ENCODE measurements at places on chromosomes 16 and 17.

DNA sequence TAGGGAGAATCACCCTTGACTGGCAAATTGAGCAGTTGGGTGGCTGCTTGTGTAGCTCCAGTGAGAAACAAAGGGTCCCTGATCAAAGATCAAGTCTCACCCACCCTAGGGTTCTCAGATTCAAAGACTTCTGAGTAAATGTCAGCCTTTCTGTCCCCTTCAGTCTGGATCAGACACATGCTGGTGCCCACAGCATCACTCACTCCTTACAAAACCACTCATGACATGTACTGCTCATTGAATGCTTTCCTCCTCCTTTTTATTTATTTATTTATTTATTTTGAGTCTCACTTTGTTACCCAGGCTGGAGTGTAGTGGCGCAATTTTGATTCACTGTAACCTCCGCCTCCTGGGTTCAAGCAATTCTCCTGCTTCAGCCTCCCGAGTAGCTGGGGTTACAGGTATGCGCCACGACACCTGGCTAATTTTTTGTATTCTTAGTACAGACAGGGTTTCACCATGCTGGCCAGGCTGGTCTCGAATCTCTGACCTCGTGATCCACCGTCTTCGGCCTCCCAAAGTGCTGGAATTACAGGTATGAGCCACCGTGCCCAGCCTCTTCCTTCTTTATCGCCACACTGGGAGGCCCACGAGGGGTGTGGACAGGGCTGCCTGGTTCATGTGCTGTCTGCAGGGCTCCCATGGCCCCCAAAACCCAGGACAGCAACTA, 462.0 kb upstream of the MAF start:
- no peak for DNase-seq

DNA sequence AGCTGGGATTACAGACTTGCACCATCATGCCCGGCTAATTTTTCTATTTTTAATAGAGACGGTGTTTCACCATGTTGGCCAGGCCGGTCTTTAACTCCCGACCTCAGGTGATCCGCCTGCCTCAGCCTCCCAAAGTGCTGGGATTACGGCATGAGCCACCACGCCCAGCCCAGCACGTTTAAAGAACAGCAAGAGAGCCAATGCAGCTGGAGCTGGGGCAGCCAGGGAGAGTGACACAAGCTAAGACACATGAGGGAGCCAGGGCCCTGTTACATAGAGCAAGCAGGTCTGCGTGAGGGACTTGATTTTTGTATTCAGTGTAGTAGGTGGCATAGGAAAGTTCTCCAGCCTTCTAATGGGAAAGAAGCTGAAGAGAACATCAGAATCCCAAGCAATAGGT, 21.7 kb upstream of the GOSR2 start:
- DNase-seq = no peak

- no peak for DNase-seq
Measured at GRCh38 chr17:72406498-72406897, 285.7 kb downstream of the SOX9 start.

DNA sequence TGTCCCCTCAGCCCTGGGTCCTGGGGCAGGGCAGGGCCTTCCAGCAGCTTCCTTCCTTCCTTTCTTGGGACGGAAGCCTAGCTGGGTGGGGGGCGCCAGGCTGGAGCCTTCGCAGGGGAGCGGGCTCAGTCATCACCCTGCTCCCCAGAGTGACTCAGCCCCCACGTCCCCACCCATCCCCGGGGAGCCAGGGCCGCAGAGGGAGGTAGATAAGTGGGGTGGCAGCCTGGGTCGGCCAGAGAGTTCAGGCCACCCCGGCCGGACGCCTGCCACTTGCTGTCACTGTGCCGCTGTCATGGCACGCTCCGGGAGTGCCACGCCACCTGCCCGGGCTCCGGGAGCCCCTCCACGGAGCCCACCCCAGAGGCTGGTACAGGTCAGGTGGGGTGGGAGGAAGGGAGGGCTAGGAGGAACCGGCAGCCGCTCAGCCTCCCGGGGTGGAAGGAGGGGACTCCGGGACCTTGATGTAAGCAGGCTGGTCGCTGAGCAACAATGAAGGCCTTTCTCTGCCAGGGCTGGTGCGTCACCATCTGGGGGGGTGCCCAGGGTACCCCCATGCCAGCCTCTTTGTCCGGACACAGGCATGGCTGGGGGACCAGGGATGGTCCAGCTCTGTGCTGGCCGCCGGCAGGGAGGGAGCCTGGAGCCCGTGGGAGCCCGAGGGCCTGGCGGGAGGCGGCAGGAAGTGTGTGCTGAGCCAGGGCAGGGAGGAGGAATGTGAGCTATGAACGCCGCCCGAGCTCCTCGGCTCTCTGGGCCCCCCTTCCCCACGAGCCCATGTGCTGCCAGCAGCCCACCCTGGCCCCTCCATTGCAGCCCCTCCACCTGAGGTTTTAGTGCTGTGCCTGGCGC, 6.6 kb downstream of the NHERF2 start:
- DNase-seq = no peak

- no peak for DNase-seq
Measured at GRCh38 chr16:56877486-56878182, 12.6 kb downstream of the SLC12A3 start.

DNA sequence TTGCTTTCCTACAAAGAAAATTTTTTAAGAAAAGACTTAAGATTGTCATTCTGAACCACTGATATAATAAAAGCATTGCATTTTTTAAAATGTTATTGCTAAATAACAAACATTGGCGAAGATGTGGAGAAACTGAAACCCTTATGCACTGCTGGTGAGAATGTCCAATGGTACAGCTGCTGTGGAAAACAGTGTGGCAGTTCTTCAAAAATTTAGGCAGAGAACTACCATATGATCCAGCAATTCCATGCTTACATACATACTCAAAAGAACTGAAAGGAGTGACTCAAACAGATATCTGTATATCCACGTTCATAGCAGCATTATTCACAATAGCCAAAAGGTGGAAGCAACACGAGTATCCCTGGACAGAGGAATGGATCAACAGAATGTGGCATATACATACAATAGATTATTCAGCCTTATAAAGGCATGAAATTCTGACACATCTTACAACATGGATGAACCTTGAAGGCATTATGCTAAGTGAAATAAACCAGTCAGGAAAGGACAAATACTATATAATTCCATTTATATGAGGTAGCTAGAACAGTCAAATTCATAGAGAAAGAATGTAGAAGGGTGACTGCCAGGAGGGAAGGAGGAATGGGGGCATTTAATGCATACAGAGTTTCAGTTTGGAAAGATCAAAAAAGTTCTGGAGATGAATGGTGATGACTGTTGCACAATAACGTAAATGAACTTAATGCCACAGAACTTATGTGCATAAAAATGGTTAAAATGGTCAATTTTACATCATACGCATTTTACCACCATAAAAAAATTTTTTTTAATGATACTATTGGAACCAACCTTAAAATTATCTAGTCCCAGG, 92.1 kb downstream of the CACNG1 start:
- DNase-seq = no peak

GRCh38 chr17:82244413-82245133, 15.7 kb downstream of the SLC16A3 start:
- DNase-seq = no peak

DNA sequence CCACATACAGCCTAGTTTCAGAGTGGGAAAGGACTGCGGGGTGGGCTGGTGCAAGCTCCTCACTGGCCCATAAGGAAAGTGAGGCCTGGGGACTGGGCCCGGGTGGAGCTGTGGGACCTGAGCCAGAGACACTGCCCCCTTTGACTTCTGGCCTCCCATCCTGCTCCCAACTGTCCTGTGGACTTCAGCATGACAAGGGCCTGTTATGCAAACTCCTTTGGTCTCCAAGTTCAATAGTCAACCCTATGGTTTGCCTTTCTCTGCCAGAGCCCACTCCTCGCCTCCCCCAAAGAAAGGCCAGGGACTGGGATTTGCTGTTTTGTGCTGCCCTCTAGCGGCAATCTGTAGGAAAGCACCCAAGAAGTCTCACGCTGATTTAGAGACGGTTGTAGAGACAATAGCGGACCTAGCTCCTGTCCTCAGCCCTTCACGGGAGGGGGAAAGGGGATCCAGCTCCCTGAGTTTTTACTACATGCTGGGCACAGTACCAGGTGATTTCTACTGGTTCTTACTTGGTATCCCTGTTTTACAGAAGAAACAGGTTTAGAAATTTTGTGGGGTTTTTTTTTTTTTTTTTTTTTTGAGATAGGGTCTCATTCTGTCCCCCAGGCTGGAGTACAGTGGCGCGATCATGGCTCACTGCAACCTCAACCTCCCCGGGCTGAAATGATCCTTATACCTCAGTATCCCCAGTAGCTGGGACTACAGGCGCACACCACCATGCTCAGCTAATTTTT, 1.2 kb upstream of the TLCD3B start:
- no peak for DNase-seq

- DNase-seq = no peak
Measured at GRCh38 chr17:45764479-45764878, 19.6 kb upstream of the CRHR1 start.

- no peak for DNase-seq
Measured at GRCh38 chr17:43562679-43563599, 16.8 kb upstream of the ETV4 start.

GRCh38 chr17:48175692-48176470, 68.3 kb downstream of the SNX11 start:
- DNase-seq = peak; percentile 15

Data from GM04504 (cell line).